ENCODE measurements at places on chromosomes 3 and 15.

DNA sequence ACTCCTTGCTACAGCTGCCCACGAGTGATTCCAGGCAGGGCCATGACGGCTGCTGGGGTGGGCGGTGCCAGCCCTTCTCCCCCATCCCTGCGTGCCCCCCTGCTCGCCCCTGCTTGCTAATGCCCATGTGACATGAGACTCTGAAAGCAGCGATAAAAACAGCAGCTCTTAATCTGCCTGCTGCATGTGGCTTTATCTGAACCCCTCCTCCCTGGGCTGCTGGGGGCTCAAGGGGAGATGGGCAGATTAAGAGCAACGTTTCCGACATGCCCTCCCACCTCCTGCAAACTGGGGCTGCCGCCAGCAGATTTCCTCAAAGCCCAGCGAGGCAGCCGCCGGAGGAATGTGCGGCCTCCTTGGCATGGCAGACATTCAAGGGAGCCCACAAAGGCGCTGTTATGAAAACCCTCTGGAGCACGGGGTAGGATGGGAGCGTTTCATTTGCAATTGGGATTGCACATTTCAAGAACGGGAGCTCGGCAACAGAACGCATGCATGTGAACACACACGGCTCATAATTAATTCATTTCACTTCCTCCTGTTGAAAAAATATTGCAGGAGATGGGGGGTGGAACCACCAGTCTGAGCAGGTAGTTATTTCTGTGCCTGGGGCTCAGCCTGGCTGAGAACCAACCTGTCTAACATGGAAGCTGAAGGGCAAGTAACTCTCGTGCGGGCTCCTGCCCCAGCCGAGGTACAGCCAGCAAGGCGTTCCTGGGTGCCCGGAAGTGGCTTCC lies 504.2 kb upstream of the PROK2 start:
- DNase-seq = no peak

GRCh38 chr15:30044377-30044776 lies 38.4 kb upstream of the GOLGA8J start:
- no peak for DNase-seq

GRCh38 chr3:64125561-64125960 lies 99.7 kb downstream of the PRICKLE2 start:
- DNase-seq = no peak

GRCh38 chr15:25727116-25727515 lies 136.0 kb downstream of the ATP10A start:
- no peak for DNase-seq

- no peak for DNase-seq
Observed at GRCh38 chr15:47470983-47471382, 246.3 kb upstream of the SEMA6D start.

GRCh38 chr15:63523306-63523990 lies 19.1 kb downstream of the USP3 start:
- DNase-seq = no peak

- DNase-seq = no peak
Observed at GRCh38 chr3:69696367-69696766, 42.9 kb upstream of the MITF start.

- DNase-seq = no peak
Observed at GRCh38 chr3:38021196-38021595, 8.2 kb downstream of the PLCD1 start.
